Substantia nigra (tissue), 51 donors: ENCODE measurements at places on chromosomes 3 and 15.

- DNase-seq, result no peak
Measured at GRCh38 chr3:152818027-152818426, 16.9 kb upstream of the P2RY1 start.

DNA sequence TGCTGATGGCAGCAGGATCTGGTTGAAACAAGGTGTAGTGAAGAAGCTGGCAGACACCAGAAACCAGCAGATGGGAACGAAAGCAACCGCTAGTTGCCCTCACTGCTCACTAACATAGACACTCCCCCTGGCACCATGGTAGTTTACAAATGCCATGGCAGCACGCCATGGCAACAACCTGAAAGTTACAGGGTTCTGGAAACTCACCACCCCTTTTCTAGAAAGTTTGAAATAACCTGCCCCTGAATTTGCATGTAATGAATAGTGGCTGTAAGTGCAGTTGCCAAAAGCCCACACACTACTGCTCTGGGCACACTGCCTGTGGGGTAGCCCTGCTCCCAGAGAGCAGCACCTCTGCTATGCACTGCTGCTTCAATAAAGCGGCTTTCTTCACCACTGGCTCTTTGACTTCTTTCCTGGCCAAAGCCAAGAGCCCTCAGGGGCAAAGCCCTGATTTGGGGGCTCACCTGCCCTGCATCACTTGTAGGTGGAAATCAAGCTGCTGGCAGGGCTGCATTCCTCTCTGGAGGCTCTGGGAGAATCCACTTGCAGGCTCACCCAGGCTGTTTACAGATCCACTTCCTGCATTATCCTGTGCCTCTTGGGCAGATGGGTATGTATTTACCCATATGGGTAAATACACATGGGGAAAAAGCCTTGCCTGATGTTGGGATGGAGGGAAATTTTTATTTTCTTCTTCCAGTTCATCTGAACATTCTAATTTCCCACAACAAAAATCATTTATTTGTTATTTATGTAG is 2.0 kb upstream of the GP9 start:
- DNase-seq, result no peak

DNA sequence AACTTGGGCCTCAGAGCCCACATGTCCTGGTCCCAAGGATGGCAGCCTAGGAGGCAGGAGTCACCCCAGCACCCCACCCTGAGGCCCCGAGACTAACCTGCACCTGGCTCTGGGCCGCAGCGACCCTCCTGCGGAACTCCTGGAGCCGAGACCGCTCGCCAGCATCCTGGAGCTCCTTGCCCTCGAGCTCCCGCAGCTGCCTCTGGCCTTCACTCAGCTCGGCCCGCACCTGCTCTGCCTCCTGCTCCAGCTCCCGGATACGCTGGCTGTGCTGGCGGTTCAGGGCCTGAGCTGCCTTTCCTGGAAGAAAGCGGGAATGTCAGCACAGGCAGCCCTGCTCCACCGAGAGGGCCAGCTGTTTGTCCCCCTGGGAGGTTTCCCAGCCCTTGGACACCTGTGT is 13.2 kb downstream of the KIF7 start:
- DNase-seq, result no peak

DNA sequence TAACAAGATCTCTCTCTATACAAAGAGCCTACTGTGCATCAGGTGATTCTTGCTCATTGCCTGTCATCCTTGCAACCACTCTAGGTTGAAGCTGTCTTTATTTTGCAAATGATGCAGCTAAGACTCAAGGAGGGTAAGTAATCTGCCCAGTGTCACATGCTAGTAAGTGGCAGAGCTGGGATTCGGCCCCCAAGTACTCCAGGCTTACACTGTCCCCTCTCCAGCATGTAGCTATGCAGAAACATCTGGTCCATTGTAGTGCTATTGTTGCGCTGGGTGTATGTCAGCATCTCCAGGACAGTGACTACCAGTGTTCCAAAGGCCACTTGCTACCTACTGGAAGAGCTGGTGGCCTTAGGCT is 248.9 kb downstream of the SLCO3A1 start:
- DNase-seq, result no peak

DNA sequence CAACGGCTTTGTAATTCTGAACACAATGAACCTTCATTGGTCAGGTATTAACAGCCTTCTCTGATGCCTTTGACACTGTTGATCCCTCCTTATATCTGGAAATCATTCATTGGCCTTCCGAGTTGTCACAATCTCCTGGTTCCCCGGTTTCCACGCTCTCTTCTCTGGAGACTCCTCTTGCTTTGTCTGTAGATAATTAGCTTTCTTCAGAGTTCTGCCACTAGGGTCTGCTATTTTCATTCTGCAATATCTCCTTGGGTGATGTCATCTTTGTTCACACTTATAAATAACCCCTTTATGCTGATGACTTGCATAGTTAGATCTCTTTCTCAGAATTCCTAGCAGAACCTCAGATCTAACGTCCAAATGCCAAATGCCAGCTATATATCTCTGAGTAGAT is 583.8 kb upstream of the ZNF717 start:
- no peak for DNase-seq

- DNase-seq, result no peak
Measured at GRCh38 chr3:132236701-132237651, 80.2 kb upstream of the ACP3 start.

- DNase-seq, result no peak
Measured at GRCh38 chr3:187062526-187063177, 76.6 kb downstream of the RPL39L start.

GRCh38 chr3:99499235-99500158 is 138.9 kb upstream of the COL8A1 start:
- no peak for DNase-seq

DNA sequence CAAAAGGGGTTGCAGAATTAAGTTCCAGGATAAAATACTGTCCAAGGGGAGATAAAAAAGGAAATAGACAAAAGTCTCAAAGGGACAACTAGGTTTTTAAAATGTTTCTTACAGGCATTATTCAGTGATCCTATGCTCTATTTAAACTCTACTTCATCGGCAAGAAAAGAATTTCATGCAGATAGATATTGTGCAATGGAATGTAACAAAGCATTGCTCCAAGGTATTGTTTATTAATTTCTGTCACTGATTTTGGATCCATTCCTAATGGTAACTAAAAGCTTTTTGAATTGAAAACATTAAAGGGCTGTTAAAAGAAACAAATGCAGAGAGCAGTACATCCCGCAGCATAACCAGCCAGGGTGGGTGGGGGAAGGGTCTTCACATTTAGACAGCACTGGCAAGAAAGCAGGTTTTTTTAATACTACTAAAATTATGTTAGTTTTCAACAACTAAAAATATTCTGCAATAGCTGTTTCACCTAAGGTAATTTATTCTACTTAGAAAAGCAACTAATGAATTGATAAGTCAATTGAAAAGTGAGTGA is 82.9 kb downstream of the THBS1 start:
- no peak for DNase-seq

DNA sequence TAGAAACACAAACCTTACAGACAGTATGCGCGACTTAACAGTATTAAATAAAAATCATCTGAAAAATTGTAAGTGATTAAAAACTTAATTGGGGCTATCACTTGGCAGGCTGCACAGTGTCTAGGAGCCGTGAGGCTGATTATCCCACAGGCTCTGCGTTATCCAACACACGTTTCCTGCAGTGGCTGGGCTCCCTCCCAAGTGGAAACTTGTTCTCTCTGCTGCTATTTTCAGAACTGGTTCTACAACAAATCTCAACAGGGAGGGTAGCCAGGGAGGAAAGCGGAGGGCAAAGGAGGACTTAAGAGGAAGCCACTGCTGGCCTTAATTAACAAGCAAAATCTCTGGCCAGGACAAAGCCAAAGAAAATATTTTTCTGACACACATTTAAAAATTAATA is 555.2 kb downstream of the MAGI1 start:
- no peak for DNase-seq

- DNase-seq, result no peak
Measured at GRCh38 chr3:194739498-194740284, 54.0 kb downstream of the FAM43A start.

- no peak for DNase-seq
Measured at GRCh38 chr3:107542665-107543064, 19.9 kb downstream of the BBX start.

DNA sequence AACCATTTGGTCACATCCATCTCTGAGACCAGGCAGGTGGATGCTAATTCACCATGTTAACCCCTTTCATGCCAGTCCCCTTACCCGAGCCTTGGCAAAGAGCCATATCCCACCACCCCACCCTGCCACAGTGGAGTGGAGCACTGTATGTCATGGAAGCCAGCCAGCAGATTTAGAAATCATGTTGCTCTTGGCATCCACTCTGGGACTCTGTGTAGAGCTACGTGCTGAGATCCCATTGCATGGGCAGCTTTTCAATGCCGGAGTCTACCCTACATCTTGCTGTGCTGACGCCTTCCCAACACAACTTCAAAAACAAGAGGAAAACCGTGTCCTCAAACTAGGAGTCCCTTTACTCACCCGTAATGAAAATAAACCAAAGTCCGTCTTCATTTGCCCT is 131.0 kb downstream of the NTRK3 start:
- no peak for DNase-seq

DNA sequence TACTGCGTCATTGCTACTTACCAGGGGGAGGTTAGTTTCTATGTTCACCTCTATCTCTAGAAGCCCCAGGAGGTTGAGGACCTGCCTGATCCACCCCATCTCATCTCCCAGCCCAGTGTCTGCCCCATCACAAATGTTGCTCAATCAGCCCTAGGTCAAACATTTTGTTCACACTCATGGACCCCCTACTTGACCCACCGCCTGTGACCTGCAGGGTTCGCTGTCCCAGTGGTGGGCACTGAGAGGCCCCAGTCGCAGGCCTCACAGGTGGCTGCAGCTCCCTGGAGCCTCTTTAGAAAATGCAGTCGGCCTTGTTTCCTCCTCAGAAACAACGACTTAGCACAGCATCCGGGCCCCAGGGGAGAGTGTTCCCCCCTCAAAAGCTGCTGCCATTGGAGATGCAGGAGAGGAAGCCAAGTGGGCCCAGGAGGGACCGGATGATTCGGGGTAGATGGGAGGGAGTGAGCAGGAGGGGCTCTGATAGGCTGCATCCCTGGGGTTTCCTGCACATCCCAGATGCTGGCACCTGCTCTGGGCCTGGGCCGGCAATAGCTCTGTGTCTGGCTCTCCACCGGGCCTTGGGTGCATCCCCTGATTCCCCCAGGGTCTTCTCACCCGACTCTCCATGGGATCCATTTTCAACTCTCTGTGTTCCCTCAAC is 18.4 kb upstream of the INSYN1 start:
- DNase-seq, result no peak

DNA sequence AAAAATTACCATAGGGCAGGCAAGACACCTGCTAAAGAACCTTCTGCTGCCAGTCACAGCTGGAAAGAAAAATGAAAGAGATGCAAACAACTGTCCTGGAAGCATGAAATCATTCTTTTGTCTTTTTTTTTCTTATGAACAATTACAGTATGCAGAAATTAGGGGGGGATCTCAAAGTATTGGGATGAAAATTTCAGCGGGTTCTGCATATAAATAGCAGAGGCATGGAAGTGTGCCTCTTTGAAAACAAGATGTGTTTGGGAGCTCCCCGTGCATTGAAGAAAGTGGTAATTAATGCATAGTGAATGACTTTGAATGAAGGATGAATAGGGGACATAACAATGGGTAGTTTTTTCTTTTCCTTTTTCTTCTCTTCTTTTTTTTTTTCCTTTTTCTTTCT is 431.2 kb downstream of the SOX2 start:
- DNase-seq, result no peak

DNA sequence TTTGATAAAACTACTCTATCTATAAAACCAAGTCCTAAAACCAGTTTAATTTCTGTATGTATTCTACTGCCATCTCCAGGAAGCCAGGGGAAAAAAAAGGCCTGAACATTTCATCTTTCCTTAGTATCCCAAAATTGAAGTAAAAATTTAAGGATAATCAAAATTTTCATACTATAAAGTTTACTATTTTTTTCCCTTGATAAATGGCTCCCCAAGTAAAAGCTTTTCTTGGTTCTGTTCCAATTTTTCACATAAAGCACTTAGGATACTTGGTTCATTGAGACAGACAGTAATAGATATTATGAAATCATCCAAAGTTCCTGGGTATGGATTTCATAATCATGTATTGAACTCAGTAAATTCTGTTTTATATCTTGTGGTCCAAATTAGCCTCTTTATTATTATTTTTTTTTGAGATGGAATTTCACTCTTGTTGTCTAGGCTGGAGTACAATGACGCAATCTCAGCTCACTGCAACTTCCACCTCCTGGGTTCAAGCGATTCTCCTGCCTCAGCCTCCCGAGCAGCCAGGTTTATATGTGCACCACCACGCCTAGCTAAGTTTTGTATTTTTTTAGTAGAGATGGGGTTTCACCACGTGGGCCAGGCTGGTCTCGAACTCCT is 34.5 kb downstream of the ICE2 start:
- DNase-seq, result no peak

DNA sequence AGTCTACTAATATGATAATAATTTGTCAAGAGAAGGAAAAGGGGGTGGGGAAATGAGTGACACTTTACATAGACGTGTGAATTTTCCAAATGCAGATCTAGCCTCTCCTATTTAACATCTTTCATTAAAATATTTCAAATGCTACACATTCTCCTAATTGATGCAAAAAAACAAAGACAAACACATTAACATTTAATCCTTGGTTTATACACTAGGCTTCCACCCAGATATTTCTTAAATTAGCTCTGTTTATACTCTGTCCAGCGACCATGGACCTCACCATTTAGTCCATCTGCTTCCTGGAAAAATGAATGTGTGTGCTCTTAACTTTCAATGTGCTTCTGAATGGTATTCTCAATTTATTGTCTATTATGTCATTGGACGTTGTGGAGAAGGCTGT is 409.9 kb downstream of the LSAMP start:
- no peak for DNase-seq

DNA sequence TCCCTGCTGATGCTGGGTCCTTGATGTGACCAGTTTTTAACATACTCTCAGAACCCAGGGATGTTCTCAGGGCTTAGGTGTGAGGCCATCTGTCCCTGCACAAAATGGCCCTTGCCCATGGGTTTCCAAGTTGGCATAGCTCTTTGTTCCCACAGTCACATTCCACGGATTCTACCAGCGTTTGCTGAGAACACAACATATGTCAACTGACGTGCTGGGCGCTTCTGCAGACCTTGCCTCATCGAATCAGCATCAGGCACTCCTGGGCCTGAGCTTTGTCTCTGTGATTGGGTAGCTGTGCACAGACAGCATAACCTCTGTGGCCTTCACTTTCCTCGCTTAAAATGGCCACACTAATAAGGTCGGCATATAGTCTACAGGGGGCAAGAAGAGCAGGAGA is 69.0 kb downstream of the MGLL start:
- no peak for DNase-seq

DNA sequence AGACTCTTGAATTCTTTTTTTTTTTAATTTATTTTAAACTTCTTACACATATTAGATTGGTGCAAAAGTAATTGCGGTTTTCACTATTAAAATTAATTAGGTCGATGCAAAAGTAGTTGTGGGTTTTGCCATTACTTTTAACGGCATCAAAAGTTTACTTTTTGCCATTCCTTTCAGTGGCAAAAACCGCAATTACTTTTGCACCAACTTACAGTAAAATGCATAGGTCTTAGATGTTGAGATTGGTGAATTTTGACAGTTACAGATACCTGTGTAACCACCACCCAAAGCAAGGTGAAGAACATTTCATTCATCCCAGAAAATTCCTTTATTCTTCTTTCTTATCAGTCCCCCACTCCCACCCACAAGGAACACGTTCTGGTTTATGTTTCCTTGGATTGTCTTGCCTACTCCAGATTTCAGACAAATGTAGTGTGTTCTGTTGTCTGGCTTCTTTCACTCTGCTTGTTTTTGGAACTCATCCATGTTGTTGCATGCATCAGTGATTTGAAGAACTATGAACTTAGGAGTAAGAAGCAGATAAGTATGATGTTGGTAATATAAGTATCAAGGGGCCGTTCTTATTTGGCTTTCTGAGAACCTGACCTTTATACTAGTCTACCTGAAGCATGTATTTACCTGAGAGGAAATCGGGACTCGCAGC is 198.4 kb upstream of the UBE2E1 start:
- DNase-seq, result no peak
